Left forelimb (tissue), 1 donor: ENCODE measurements at places on chromosomes 12 and 14.

DNA sequence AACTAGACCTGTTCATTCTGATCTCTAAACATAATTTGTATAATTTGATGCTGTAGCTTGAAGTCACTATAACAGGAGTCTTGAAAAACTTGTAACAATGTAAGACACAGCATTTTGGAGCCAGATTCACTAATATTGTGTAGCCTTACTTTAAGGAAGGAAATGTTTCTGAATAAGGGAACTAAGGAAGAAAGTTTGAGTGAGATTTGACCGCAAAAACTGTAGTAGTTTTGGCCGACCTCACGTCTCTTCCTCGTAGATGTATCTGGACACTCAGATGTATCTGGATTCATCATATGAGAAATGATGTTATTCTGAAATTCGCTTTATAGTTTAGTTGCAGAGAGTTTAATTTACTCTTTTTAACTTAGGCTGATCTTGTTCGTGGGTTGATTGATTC is 13.9 kb upstream of the DNAH10 start:
- no peak for DNase-seq

GRCh38 chr12:55933169-55933798 is 2.3 kb downstream of the DGKA start:
- DNase-seq = no peak

DNA sequence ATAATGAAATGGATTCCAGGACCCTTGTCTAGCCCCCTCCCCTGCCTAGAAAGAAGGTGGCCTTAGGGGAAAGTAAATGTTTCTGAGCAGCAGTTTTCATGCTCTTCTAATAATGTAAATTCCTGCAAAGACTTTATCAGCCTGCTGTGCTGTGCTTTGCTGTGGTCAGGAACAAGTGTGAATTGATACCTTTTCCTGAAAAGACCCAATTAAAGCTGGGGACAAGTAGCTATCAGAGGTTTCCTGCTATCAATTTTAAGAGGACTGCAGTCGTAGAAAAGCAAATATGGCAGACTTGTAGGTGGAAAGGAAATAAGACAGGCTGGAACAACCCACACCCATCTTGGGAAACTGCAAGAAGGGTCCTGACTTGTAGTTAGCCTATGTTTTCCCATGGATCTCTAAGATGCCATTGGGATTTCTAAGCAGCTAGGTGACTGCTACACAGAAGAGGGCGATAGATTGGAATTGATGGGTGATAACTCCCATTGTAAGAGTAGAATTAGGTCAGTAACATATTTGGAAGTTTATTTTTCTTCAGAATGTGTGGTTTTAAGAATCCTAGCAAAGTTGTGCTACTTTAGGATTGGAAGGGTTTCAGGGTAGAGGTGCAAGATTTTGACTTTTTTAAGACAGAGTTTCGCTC is 3.1 kb downstream of the DYNLL1 start:
- DNase-seq = no peak

DNA sequence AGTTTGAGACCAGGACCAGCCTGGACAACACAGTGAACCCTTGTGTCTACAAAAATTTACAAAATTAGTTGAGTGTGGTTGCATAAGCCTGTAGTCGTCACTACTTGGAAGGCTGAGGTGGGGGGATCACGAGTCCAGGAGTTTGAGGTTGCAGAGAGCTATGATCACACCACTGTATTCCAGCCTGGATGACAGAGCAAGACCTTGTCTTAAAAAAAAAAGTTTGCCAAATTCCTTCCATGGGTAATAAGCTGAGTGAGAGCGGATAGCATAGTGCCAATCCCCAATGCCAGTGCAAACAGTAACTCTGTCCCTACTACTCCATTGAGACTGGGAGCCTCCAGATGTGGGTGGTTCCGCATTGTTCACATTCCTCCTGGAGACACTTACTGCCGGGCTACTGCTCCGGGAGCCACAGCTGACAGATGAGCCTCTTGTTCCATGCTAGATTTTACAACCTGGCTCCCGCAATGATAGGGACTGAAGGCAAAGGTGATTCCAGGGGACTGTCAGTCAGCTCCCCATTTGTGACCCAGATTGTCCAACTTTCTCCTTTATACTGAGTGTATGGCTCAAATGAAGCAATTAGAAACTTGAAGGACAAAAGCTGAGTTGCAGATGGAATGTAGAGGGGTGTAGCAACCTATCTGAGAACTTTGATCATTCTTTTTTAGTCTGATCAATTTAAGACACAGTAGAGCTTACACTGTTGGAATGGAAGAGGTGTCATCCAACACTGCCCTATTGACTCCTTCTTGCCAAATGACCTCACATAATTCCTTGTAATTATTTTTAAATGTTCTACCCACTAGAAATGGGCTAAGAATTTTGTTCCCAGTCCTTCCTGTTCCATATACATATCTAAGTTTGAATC is 13.4 kb upstream of the FRMD6 start:
- no peak for DNase-seq

- no peak for DNase-seq
Measured at GRCh38 chr12:22491034-22491433, 53.3 kb downstream of the C2CD5 start.

- DNase-seq = no peak
Measured at GRCh38 chr14:34368115-34368970, 93.7 kb downstream of the SPTSSA start.

- DNase-seq = no peak
Measured at GRCh38 chr12:61676520-61676919, 583.7 kb upstream of the USP15 start.

GRCh38 chr12:125282921-125283320 is 217.7 kb downstream of the AACS start:
- DNase-seq = no peak

DNA sequence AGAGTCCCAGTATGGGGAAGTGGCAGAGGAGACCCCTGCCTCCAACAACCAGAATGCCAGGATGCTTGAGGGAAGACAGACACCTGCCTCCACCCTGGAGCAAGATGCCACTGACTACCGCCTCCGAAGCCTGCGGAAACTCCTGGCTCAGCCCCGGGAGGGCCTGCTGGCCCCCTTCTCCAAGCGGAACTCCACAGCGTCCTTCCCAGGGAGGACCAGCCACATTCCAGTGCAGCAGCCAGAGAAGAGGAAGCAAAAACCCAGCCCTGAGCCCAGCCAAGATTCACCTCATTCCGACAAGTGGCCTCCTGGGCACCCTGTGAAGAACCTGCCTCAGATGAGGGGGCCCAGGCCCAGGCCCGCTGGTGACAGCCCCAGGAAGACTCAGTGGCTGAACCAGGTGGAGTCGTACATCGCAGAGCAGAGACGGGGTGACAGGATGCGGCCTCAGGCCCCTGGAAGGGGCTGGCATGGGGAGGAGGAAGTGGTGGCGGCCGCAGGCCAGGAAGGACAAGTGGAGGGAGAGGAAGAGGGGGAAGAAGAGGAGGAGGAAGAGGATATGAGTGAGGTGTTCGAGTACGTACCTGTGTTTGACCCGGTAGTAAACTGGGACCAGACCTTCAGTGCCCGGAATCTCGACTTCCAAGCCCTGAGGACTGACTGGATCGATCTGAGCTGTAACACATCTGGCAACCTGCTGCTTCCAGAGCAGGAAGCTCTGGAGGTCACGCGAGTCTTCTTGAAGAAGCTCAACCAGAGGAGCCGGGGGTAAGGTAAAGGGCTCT is 93.7 kb downstream of the B4GALNT3 start:
- no peak for DNase-seq

- no peak for DNase-seq
Measured at GRCh38 chr12:58757422-58757821, 162.9 kb downstream of the LRIG3 start.

- DNase-seq = no peak
Measured at GRCh38 chr12:104928036-104928745, 29.9 kb downstream of the SLC41A2 start.

GRCh38 chr14:57080691-57081090 is 188.0 kb downstream of the EXOC5 start:
- no peak for DNase-seq

GRCh38 chr14:88168498-88169165 is 154.4 kb downstream of the KCNK10 start:
- DNase-seq = no peak

GRCh38 chr12:95554532-95555071 is 3.3 kb upstream of the USP44 start:
- no peak for DNase-seq

DNA sequence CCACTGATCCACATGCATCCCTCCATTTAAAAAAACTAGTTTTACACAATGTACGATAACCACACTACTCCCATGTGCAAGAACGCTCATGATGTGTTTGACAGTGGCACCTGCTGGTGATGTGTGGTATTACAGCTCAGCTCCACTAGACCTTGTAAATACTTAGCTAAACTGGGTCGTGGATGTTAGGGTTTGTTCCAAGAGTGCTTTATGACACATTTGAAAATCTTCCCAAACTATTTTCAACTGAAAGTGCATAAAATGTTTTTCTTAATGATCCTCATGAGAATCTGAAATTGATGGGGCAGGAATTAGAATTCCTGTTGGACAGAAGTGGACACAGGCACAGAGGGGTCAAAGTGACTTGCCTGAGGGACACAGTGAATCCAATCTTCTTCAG is 99.2 kb downstream of the SCARB1 start:
- no peak for DNase-seq

DNA sequence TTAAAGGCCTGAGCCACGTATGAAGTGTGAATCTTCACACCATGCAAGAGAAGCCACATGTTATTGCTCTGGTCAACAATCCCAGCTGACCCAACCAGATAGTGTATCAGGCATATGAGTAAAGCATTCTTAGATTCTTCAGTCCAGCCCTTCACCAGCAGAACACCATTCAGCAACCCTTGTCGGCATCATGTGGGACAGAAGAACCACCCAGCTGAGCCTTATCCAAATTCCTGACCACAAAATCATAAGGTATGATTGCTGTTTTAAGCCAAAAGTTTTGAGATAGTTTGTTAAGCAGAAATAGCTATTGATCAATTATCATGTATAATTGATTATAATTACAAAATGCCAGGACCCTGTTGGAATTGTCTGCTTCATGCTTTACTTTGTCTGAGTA is 664.9 kb downstream of the VRK1 start:
- DNase-seq = no peak

DNA sequence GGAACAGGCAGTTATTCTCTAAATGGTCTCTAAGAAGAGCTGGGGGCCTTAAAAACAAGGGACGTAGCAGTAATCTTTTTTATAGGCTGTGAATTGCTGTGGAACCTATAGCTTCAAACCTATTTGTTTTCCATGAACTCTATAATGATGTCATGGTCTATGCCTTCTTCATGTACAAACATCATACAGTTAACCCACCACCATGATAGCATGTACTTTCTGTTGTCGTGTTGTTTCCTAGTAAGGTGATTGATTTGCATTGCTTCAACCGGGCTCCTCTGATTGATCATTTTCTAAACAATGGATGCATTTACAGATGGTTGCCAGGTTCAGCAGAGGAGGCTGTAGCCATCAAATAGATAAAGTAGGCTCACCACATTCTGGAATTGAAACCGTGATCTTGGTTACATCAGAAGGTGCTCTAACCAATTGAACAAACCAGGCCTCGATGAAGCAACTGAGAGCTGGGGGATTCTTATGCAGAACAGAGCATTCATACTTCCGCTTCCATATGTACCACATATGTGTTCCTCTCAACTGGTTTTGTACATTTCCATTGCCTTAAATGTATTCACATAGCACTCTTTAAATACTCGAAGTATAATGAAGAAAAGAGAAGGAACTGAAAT is 25.6 kb upstream of the PCNX1 start:
- DNase-seq = no peak

- DNase-seq = peak; percentile 93
Measured at GRCh38 chr12:53046655-53047220, 3.1 kb upstream of the TNS2 start.

- DNase-seq = no peak
Measured at GRCh38 chr12:41709012-41709411, 435.7 kb downstream of the GXYLT1 start.

DNA sequence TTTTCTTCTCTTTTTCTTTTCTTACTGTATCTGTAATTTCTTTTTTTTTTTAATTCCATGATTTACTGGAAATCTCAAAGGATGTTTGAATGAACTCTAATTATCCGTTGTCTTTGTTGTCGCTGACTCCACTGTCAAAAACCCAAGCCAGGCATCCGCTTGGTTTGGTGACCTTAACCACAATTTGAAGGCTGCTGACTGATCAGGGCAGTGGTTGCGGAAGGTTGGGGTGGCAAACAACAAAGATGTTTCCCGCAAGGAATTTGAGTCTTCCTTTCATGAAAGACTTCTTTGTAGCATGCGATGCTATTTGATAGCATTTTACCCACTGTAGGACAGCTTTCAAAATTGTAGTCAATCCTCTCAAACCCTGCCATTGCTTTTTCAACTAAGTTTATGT is 1013.8 kb downstream of the DIO2 start:
- no peak for DNase-seq

GRCh38 chr14:26870722-26871617 is 273.1 kb upstream of the NOVA1 start:
- no peak for DNase-seq

GRCh38 chr12:109597795-109598427 is 24.3 kb downstream of the MVK start:
- peak; percentile 93 for DNase-seq

GRCh38 chr12:111269718-111270117 is 99.2 kb downstream of the PHETA1 start:
- no peak for DNase-seq

DNA sequence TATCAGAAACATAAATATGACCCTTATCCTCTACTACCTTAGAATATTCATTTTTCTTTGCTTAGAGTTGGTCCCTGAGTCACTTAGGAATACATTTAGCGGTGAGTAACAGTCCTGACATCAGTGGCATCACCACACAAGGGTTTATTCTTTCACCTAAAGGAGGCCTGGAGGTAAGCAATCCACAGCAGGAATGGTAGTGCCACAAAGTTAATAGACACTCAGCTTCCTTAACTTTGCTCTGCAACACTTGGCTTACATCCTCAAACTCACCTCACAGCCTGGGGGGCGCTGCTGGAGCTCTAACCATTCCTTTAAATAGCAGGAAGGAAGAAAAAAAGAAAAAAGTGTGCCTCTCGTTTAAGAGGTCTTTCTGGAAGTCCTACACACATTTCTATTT is 29.1 kb downstream of the BBOF1 start:
- DNase-seq = no peak

DNA sequence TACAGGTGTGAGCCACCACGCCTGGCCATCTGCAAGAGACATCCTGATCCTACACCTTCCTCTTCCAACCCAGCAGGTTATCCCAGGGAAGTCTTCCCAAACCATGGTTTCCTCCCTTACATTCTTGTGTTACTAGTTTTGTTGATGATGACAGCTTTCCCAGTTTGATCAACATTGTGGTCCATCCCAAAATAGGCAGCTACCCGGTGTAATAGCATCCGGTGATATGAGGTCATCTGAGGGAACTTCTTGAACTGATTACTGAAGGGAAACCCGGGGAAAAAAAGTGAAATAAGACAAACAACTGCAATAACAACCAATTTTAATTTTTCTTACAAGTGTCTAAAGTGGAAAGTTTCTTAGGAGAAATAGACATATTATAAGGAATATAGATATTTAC is 45.3 kb upstream of the STAC3 start:
- DNase-seq = no peak
